ENCODE measurements at places on chromosomes 2 and 18.
A peak's percentile ranks its signal among the peaks of the same experiment; 100 is the strongest.

DNA sequence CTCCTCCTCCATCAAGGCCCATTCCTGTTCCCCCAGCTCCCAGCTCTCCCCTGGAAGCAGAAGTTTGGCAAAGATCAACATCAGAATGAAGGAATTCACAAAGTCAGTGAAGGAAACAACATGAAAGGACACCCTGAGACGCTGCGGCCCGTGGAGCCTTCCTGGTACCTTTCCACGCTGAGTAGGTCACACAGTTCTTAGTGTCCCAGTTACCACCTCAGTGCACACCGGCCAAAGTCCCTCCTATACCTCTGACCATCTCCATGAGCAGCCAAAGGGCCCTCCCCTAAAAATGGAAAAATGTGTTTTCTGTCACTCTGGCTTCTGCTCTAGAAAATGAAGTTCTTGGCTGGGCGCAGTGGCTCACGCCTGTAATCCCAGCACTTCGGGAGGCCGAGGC, 191.6 kb upstream of the AGAP1 start:
- DNase-seq = no peak

DNA sequence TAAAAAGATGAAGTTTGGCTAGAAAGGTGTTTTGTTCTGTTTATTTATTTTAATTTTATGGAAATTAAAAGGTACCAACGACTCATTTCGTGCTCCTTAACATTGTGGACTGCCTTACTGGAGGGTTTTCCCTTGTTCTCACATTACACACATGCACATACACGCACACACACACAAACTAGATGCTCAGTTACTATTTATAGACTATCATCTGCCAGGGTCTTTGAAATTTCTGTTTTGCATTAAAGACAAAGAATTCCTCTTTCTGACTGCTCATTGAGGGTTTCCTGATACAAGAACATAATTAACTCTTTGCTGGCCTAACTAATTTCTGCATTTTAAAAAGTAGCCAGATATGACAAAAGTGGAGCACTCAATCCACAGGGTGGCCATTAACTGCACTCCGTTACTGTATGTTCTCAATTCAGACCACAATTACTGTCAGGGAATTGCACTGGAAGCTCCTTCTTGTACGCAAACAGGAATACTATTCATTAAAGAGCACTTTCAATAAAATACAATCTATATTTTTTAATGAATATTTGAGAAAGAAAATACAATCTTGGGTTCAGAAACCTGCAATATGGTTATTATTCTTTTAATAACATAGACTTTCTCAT, 366.9 kb upstream of the GALNT5 start:
- no peak for DNase-seq

DNA sequence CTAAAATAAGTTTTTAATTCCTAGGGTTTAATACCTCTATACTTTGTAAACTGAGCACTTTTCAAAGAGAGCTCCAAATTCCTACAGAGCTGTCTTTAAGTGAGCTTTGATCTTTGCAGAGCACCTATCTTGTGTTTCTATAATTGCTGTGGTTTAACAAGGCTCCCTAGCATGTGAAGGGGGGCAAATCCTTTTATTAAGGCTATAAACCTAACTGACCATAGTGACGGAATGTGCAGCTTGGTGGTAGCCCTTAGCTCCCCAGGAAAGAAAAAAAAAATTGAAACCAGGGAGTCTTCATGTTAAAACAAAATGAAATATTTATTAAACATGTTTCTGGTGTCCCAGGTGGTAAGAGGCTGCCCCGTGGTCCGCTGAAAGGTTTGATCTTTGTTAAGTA, 78.6 kb upstream of the ETAA1 start:
- no peak for DNase-seq

DNA sequence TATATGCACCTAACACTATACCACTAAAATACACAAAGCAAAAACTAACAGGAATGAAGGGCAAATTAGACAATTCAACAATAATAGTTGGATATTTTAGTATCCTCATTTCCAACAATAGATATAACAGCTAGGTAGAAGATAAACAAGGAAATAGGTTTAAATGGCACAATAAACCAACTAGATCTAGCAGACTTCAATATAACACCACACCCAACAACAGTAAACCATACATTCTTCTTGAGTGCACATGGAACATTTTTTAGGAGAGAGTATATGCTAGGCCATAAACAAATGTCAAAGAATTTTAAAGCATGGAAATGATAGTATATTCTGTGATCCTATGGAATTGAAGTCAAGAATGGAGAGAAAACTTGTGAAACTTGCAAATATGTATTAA, 138.4 kb downstream of the NDUFA10 start:
- DNase-seq = no peak

DNA sequence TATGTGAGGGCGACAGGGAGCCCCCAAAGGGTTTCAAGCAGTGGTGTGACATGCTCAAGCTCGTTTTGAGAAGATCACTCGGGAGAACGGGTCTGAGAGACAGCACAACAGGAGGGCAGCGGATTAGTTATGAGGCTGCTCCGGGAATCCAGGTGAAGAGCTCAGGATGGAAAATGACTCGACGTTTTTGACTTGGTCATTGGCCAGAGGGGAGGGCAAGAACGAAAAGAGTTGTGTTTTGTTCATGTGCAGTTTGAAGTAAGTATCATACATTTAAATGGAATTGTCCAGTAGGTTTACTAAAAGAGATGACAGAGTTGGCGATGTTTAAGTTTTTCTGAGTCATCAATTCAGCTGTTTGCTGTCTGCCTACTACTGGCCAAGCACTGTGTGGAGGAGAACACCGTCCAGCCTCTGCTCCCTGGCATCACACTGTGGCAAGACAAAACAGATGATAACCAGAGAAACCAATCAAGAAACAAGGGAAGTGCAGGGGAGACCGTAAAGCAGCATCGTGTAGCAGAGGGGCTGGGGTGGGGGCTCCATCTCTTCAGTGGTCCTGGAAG, 25.3 kb upstream of the ANXA4 start:
- no peak for DNase-seq

GRCh38 chr2:47767880-47768609, 14.9 kb upstream of the MSH6 start:
- DNase-seq = peak; percentile 78

- DNase-seq = no peak
These were observed 9.9 kb downstream of the PLEKHM3 start for GRCh38 chr2:208015475-208015874.
